ENCODE measurements at places on chromosomes 12 and 14. TPM values are rescaled to one million over a fixed set of nuclear protein-coding genes. Genes with fewer than 3 reads are reported as not detected.

Gene ZC3H14
- total RNA-seq = 28.7 TPM

Gene CLEC1B
- not detected for total RNA-seq

Gene GSG1
- 6.8 TPM for total RNA-seq

Gene LMO3
- 2.6 TPM for total RNA-seq

Gene OR6C70
- not detected for total RNA-seq

Gene PLEK2
- total RNA-seq = 3.7 TPM

Gene SDSL
- total RNA-seq = 0.52 TPM

Gene DBX2
- under 0.01 TPM for total RNA-seq

Gene EML5
- total RNA-seq = 1.0 TPM

Gene LHX5
- total RNA-seq = not detected

Gene KRT83
- total RNA-seq = not detected

Gene IKZF4
- total RNA-seq = 1.6 TPM

Gene MANSC4
- not detected for total RNA-seq

Gene GNB3
- total RNA-seq = 3.7 TPM

Gene FBXW8
- total RNA-seq = 8.9 TPM

Gene LTBP2
- 12.0 TPM for total RNA-seq

Gene PDZRN4
- 1.6 TPM for total RNA-seq

Gene HAL
- total RNA-seq = 0.52 TPM

Gene CRACR2A
- 2.1 TPM for total RNA-seq

Gene CMTM5
- total RNA-seq = 2.1 TPM

Gene AJUBA
- total RNA-seq = 77.8 TPM

Gene TMEM30B
- 1.6 TPM for total RNA-seq

Gene TMPRSS12
- total RNA-seq = not detected

Gene MYBPC1
- 2,201 TPM for total RNA-seq

Gene ANKRD33
- total RNA-seq = not detected

Gene RPL10L
- total RNA-seq = not detected

Gene TMEM233
- total RNA-seq = 1.0 TPM

Gene SLC6A13
- 2.6 TPM for total RNA-seq

Gene ARID2
- 43.3 TPM for total RNA-seq

Gene SPX
- 7.8 TPM for total RNA-seq

Gene TMEM229B
- total RNA-seq = 0.52 TPM

Gene ARL1
- 42.3 TPM for total RNA-seq

Gene NPC2
- 104 TPM for total RNA-seq

Gene KLHL33
- 2.1 TPM for total RNA-seq

Gene KRT71
- not detected for total RNA-seq

Gene TTC9
- total RNA-seq = 1.0 TPM

Gene CEBPE
- total RNA-seq = under 0.01 TPM

Gene LRRC10
- 0.52 TPM for total RNA-seq

Gene SERPINA10
- not detected for total RNA-seq

Gene NPFF
- total RNA-seq = not detected

Gene HOTAIR
- 2.1 TPM for total RNA-seq

Gene SLC11A2
- total RNA-seq = 39.1 TPM

Gene VRK1
- total RNA-seq = 52.7 TPM

Gene PRB2
- total RNA-seq = not detected

Gene ASCL1
- not detected for total RNA-seq

Gene GPRC5A
- 1.0 TPM for total RNA-seq

Gene AQP6
- total RNA-seq = 0.52 TPM

Gene KRT82
- total RNA-seq = not detected

Gene SGPP1
- 13.0 TPM for total RNA-seq

Gene AKAP3
- 1.0 TPM for total RNA-seq

Gene HNF1A
- not detected for total RNA-seq

Gene DNAJC22
- not detected for total RNA-seq

Gene CELA1
- total RNA-seq = not detected

Gene CORO1C
- total RNA-seq = 154 TPM

Gene C3AR1
- total RNA-seq = 7.8 TPM

Gene CD163
- 23.0 TPM for total RNA-seq

All from skeletal muscle tissue (tissue), 5 donors.